MG63 (cell line): ENCODE measurements at places on chromosomes 2 and 18. TPM values are rescaled to one million over a fixed set of nuclear protein-coding genes. Genes with fewer than 3 reads are reported as not detected.
A peak's percentile ranks its signal among the peaks of the same experiment; 100 is the strongest.

DNA sequence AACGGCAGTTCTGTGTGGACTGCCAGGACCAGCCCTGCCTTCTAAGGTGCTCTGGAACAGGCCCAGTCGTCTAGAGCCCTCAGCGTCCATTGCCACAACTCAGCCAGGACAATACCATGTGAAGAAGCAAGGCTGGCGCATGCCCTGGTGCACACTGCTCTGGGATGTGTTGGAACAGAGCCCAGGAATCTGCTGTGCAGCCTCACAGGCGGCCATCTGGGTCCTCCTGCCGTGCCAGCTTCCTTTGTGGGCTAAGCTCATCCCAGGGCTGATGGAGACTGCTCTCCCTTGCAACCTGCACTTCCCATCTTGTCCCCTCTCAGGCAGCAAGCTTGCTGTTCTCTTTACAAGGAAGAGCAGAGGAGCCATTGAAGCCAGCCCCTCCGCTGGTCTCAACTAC lies 246.4 kb upstream of the PXDN start:
- peak; percentile 93 for DNase-seq

DNA sequence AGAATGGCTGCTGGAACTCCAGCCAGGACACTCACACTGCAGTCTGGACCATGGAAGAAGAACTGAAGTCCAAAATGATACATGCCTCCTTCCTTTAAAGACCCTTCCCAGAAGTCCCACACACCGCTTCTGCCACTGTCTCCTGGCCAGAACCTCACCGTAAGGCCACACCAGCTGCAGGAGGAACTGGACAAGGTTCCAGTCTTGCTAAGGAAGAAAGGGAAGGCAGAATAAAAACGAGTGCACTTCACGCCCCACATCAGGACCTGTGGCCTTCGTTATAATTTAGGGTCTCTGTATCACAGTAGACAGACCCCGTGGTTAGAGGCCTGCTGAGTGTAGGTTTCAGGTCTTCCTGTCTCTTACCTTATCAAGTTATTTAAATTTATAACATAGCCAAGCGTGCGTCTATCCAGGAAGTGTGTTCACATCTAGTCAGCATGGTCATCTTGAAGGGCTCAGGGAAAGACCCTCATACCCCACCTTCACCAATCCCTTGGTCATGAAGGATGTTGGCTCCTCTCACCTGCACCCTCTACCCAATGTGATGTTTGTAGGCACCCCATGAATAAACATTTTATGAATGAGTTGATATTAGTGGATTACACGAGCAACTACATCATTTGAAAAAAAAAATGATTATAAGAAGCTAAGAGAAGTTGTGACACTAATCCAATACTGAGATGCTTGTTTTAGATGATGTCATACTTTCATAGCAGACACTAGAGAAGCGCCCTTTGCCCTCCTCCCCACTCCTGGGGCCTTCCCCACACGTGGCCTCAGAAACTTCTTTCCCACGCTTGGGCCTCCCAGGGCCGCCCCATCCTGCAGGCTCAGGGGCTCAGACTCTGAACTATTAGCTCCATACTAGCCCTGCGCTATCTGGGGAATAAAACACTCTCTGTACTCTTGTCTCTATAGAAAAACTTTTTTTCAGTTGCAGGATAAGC lies 157.6 kb downstream of the FAM210A start:
- DNase-seq = no peak

- DNase-seq = no peak
Observed at GRCh38 chr2:184215745-184216144, 382.6 kb upstream of the ZNF804A start.

DNA sequence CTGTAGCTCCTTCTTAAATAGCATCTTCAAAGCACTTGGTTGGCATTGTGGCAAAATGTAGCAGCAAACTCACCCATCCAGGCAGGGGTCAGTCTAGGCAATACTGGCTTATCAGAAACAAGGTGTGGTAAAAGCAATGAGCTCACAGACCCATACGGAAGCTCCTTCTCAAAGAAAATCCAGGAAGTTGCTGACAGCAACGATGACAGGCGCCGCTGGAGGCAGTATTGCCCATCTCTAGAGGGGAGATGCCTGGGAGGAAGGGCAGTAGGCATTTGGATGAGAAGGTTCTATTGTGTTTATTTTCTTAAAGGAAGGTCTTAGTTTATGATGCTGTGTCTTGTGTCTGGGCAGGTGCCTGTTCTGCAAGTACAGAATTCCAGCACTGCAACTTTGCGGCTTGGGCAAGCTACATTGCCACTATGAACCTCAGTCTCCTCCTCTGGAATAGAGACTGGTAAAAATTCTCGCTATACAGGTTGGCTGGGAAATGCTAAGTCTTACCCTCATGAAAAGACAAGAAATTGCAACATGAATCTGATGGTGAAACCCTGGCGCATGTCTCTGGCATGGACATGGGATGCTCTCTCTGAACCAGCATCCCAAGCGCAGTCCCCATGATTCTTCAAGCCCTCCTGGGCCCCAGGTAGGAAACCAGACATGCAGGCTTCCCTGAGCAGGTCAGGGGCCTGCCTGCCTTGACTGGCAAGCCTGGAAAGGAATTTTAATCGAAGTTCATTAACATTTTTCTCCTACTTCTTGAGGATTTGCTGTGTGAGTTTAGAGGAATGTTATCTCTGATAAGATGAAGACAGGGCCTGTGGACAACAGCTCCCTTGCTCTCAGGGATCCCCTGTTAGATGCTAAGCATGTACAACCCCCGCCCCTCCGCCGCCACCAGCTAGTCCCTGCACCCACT lies 156.0 kb downstream of the TFCP2L1 start:
- DNase-seq = peak; percentile 32

DNA sequence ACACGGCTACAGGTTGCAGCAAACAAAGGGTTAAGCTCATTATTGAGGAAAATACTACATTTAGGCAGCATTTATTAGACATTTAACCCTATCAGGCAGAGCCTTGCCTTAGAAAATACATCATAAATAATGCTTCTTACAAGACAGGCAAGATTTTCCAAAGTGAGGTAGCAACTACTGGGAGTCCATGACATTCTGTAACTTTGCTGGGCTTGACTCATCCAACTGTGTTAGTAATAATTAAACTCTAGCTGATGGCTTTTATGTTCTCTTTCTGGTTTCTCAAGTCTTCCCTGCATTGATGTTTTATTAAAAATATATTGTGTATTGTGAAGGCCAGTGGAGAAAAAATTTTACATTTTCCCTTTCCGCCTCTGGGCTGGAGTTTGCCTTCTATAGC lies 291.3 kb downstream of the AFF3 start:
- no peak for DNase-seq

DNA sequence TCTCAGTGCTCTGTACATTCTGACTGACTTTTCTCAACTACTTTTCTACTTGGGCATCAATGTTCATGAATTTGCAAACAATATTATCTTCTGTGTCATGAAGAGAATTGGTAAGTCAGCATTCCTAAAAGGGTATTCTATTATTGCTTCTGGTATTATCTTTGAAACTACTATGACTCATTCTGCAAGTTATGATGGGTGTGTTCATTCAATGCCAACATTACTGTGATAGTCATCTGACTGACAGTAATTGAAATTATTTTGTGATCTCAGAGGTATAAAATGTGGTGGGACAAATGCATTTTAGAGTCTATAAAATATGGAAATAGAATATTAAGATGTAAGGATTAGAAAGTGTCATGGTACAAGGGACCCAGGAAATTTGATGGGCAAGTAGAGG lies 736.0 kb upstream of the CELF4 start:
- no peak for DNase-seq

DNA sequence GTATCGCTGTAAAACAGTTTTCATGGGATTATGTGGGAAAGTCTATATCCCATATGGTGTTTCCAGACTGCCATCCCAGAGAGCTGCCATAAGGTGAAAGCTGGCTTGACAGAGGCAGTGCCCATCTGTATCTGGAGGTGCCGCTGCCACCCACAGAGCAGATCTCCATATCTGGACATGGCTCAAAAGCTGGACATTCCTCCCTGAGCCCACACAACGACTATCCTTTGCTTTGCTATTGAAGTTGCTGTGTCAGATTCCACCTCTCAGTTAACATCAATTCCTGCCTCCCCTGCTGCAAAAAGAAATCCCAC lies 55.2 kb downstream of the RND3 start:
- no peak for DNase-seq

GRCh38 chr2:152452256-152452973 lies 117.4 kb downstream of the FMNL2 start:
- no peak for DNase-seq

DNA sequence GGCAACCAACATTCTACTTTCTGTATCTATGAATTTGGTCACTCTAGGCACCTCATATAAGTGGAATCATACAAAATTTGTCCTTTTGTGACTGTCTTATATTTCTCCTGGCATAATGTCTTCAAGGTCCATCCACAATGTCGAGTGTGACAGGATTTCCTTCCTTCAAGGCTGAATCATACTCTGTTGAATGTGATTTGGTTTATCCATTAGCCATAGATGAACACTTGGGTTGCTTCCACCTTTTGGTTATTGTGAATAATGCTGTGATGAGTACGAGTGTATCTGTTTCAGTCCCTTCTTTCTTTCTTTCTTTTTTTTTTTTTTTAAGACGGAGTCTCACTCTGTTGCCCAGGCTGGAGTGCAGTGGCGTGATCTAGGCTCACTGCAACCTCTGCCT lies 311.3 kb downstream of the TGIF1 start:
- DNase-seq = no peak

DNA sequence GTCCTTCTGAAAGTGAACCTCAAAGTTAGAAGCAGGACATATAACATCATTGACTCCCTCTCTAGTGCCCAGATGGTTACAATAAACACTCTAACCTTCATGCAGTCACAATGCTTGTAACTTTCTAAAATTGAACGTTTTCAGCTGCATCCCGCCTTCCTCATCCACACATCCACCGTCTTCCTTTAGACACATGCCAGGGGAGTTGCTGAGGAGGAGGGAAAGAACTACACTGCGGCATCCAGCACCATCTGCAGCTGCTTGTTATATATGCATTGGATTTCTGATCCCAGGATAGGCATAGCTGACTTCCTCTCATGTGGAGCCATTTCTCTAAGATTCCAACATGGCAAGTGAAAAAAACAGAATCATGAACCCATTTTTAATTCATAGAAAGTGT lies 96.8 kb downstream of the FBXO15 start:
- no peak for DNase-seq

- DNase-seq = no peak
Observed at GRCh38 chr2:123688231-123688940, 336.7 kb upstream of the CNTNAP5 start.

- no peak for DNase-seq
Observed at GRCh38 chr2:64105670-64106461, 38.4 kb downstream of the PELI1 start.

GRCh38 chr2:119011162-119011909 lies 69.3 kb downstream of the MARCO start:
- DNase-seq = peak; percentile 53

- no peak for DNase-seq
Observed at GRCh38 chr2:121803503-121803902, 48.1 kb downstream of the TSN start.

GRCh38 chr18:76323891-76324290 lies 171.2 kb downstream of the ZNF516 start:
- no peak for DNase-seq

GRCh38 chr2:217996361-217996760 lies 6.4 kb downstream of the TNS1 start:
- DNase-seq = peak; percentile 90

- peak; percentile 59 for DNase-seq
Observed at GRCh38 chr2:85915606-85916303, 27.0 kb upstream of the ST3GAL5 start.

- DNase-seq = peak; percentile 65
Observed at GRCh38 chr18:11849841-11850634, 1.2 kb upstream of the CHMP1B start.

- DNase-seq = no peak
Observed at GRCh38 chr2:189439342-189439741, 1.9 kb upstream of the WDR75 start.

GRCh38 chr2:54657664-54658083 lies 65.8 kb upstream of the EML6 start:
- peak; percentile 29 for DNase-seq

LYPD6 gene
- total RNA-seq = 0.94 and 1.4 TPM in 2 replicates

GPBAR1 gene
- not detected in 2 replicates for total RNA-seq

NT5DC4 gene
- not detected in 2 replicates for total RNA-seq

EGR4 gene
- not detected in 2 replicates for total RNA-seq

NOP58 gene
- 78.4 and 143 TPM in 2 replicates for total RNA-seq

CMPK2 gene
- total RNA-seq = 2.3 and 6.6 TPM in 2 replicates

FKBP1B gene
- 5.1 TPM in 1 of 2 replicates, not detected in the other for total RNA-seq

UNC50 gene
- total RNA-seq = 31.5 and 54.3 TPM in 2 replicates

SKOR2 gene
- not detected in 2 replicates for total RNA-seq

DNAH7 gene
- 0.43 TPM in 1 of 2 replicates, not detected in the other for total RNA-seq

PTMA gene
- 1,493 and 1,533 TPM in 2 replicates for total RNA-seq

AMER3 gene
- not detected in 2 replicates for total RNA-seq

TMEM169 gene
- not detected in 2 replicates for total RNA-seq

SPATS2L gene
- total RNA-seq = 26.6 and 27.2 TPM in 2 replicates
